ENCODE measurements at places on chromosomes 1 and 21. TPM values are rescaled to one million over a fixed set of nuclear protein-coding genes. Genes with fewer than 3 reads are reported as not detected.

Gene C1QTNF12
- 5.0 TPM for total RNA-seq

Gene TMEM61
- total RNA-seq, result not detected

Gene MAP3K21
- 1.0 TPM for total RNA-seq

GRCh38 chr1:225182716-225183115, 245.1 kb downstream of the LBR start:
- DNase-seq, result no peak

DNA sequence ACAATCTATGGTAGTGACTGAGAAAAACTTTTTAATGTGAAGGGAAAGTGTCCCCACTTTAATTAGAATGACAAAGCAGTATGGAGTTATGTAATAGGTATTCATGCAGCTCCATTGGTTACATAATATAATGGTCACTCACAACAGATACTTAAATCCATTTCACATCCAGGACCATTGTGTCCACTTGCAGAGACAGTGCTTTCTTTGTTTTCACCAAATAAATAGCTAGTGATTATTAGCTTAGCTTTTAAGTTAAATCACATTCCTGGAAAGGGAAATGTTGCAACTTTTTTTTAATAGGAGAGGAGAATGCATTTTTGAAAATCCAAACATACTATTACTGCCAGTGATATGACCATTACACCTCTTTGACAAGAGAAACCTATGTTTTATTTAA, 22.9 kb downstream of the RGL1 start:
- no peak for DNase-seq

GRCh38 chr21:38787461-38788274, 18.1 kb upstream of the ETS2 start:
- DNase-seq, result no peak

- no peak for DNase-seq
Measured at GRCh38 chr1:44611866-44612265, 62.4 kb downstream of the TMEM53 start.

GRCh38 chr1:156452907-156453306, 47.7 kb downstream of the MEF2D start:
- no peak for DNase-seq

DNA sequence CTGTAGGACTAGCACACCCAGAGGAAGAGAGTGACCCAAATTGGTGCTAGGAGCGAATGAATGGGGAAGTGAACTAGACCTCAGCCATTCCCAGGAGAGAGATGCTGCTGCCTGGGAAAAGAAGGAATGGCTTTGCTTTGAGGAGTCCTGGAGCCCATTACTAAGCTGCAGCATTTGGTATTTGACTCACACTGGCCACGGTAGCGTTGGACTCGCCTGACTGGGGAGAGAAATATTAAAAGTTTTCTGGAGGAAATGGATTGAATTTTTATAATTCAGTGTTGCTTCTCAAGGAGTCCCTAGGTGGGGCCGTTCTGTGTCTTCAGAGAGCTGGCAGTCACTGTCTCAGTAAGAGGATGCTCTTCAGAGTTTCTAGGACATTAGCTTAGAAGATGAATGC, 40.2 kb downstream of the PIK3CD start:
- no peak for DNase-seq

DNA sequence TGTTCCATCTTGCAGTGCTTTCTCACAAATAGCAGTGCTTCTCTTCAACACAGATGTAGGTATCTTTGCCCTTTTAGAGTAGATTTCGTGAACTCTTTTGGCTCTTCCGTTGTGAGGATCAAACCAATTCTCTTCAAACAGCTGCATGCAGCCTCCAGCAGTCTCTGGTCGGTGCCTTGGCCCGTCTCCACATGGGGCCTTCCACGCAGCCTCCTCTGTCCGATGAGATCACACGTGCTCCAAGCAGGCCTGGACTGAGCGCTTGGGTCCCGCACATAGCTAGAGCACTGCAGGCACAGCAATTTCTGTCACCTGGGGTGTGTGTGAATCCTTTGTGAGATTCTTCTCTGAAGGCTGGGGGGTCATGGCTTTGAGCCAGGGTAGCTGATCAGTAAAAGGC, 82.8 kb upstream of the KCNE2 start:
- DNase-seq, result no peak

DNA sequence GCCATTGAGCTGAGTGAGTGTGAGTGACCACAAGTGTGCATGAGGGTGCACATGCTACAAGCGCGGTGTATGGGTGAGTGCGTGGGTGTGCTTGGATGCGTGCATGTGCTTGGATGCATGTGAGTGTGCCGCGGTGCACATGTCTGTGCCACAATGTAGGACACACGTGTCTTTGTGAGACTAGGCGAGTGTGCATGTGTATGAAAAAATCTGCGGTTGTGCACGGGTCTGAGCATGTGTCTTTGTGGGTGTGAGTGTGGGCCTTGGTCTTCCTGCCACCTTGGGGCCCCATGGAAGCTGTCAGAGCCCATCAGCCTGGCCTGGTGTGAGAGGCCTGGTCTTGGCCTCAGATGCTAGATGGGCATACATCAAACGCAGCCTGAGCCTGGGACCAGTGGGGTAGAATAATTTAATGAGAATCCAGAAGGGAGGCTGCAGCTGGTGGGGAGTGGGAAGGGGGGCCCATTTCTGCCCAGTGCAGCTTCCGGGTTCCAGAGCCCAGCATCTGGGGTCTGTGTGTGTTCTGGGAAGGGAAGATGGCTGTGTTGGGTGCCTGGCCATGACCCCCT, 103.9 kb upstream of the SLC2A1 start:
- no peak for DNase-seq

- DNase-seq, result no peak
Measured at GRCh38 chr1:19369396-19370090, 57.4 kb downstream of the SLC66A1 start.

GRCh38 chr1:53378061-53378460, 50.2 kb upstream of the LRP8 start:
- no peak for DNase-seq

DNA sequence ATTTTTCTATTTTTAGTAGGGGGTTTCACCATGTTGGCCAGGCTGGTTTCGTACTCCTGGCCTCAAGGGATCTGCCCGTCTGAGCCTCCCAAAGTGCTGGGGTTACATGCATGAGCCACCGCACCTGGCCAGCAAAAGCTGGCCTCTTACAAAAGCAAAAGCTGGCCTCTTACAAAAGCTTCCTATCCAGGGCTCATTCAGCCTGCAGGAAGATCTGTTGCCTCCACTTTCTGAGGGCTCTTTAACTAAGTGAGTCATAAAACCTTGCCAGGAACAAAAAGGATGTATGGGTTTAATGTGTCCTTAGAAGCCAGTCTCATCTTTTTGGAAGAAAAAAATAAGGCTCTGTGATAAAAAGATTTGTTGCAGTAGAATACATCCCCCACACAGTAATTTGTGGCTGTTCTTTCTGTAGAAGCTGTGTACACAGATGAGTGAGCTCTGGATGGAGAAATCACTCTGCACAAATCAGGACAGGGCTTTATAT, 15.0 kb downstream of the HTR1D start:
- no peak for DNase-seq

- DNase-seq, result no peak
Measured at GRCh38 chr1:214165850-214166374, 115.0 kb upstream of the SMYD2 start.
